ENCODE measurements at places on chromosomes 3 and 15.

DNA sequence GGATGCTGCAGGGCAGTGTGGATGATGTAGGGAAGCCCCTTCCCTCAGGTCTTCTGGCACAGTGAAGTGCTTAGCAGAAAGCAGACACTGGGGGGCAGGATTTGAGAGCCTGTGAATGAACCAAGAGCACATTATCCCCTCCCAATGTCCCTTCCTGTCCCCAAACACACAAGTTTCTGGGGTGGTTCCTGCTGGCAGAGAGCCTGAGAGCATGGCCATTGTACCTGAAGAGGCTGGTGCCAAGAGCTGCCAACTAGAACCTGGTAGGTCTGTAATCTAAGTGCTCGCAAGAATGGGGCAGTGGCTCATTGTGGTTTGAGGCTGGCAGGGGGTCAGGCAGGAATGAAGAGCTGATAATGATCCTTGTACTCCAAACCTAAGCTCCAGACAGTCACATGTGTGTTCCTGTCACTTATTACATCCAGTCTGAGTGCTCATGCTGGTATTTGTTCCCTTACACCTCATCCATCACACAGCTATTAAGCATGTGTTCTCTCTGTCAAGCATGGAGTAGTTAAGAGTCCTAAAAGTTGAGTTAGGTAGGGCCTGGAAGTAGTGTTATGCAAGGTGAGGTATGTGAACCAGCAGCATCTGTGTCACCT lies 6.7 kb upstream of the CCR1 start:
- DNase-seq = no peak

DNA sequence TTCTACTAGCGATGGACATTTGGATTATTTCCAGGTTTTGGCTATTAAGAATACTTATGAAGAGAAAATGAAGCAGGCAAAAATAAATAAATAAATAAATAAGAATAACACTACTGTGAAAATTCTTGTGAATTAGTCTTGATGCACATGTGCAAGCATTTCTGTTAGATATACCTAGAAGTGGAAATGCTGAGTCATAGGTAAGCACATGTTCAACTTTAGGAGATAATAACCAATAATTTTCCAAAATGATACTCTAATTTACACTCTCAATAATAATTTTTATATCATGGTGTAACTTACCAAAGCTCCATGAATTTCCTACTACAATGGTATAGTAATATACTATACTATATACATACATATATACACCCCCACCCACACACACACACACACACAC lies 23.4 kb downstream of the EMC4 start:
- no peak for DNase-seq

DNA sequence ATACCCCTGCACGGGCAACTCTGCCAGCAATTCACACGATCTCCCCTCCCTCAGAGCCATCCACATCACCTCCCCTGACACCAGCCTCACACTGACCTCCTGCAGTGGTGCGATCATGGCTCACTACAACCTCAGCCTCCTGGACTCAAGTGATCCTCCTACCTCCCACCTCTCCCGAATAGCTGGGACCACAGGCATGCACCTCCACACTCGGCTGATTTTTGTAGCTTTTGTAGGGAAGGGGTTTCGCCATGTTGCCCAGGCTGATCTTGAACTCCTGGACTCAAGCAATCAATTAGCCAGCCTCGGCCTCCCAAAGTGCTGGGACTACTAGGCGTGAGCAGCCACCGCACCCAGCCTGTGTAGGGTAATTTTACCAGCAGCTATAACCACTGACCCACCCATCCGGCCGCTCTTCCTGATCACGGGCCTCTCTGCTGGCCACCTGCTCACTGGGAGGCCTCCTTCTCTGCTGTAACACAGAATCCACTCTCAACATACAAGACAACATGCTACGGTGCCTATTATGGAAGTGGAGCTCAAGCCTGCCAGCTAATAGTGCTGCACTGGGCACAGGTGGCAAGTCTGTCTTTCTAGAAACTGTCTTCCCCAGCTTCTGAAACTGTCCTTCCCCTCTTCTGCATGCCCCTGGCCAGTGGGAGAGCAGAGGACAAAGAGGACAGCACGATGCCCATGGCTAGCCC lies 4.6 kb downstream of the GP9 start:
- no peak for DNase-seq

GRCh38 chr3:42180901-42181300 lies 85.1 kb downstream of the CCK start:
- DNase-seq = no peak

- DNase-seq = peak; percentile 43
Observed at GRCh38 chr3:42652611-42653302, 740 bp upstream of the ZBTB47 start.

- no peak for DNase-seq
Observed at GRCh38 chr3:83218383-83219200, 1457.1 kb upstream of the GBE1 start.
